Calu3 (cell line): ENCODE measurements at places on chromosomes 2 and 18. TPM values are rescaled to one million over a fixed set of nuclear protein-coding genes. Genes with fewer than 3 reads are reported as not detected.

GRCh38 chr18:79481046-79481790 lies 85.5 kb downstream of the NFATC1 start:
- no peaks in the 10 kb centered on the region for H3K27me3 ChIP-seq
- H3K36me3 ChIP-seq: peaks cover 5% of the 10 kb centered on the region
- no peak overlapping the region for H3K27ac ChIP-seq

DNA sequence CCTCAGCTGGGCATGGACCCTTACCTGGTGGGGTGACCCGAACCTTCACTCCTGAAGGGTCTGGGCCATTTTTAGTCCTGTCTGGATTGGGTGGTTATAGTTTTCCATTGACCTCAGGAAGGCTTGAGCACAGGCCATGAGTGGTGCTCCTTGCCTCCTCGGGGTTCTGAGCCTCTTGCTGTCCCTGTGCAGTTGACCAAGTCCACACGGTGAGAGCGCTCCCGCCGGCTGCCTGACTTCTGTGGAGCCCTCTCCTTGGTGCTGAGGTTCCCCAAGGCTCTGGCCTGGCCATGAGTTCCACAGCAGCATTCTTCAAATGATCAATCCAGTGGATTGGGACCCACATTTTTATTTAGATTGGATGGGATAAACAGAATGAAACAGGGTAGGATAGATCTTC lies 159.5 kb downstream of the SEPTIN10 start:
- no peak overlapping the region for H3K4me3 ChIP-seq
- peaks cover 85% of the 10 kb centered on the region for H3K27me3 ChIP-seq
- DNase-seq: no peak
- no peaks in the 10 kb centered on the region for H3K36me3 ChIP-seq
- no peak overlapping the region for H3K27ac ChIP-seq

- H3K4me3 ChIP-seq: no peak overlapping the region
- H3K27ac ChIP-seq: no peak overlapping the region
- no peak for DNase-seq
- no peaks in the 10 kb centered on the region for H3K4me1 ChIP-seq
- no peaks in the 10 kb centered on the region for H3K36me3 ChIP-seq
Measured at GRCh38 chr2:158699323-158699722, 95.8 kb upstream of the DAPL1 start.

The MDH1B gene
- 0.94 and 1.9 TPM in 2 replicates for total RNA-seq

DNA sequence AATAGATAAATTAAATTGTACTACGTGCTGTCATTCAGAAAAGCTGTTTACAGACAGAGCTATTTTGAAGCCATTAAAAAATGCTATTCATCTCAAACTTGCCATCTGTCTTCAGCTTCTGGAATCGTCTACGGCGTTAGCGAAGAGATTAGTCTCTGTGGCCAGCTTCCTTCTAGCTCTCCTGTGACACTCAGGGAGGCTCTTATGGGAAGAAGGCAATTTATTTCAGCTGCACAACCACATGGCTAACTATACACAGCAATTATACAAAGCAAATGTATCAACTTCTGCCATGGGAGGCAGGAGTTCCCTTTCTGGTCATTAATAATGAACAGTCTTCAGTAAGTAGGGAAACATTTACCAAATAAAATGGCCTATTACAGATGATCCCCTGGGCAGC lies 6.3 kb downstream of the CTAGE1 start:
- no peak overlapping the region for H3K27ac ChIP-seq
- H3K4me1 ChIP-seq: no peaks in the 10 kb centered on the region
- no peak overlapping the region for H3K4me3 ChIP-seq
- no peaks in the 10 kb centered on the region for H3K36me3 ChIP-seq

- peaks cover 16% of the 10 kb centered on the region for H3K4me1 ChIP-seq
- H3K27ac ChIP-seq: no peak overlapping the region
- no peaks in the 10 kb centered on the region for H3K27me3 ChIP-seq
- no peak overlapping the region for H3K4me3 ChIP-seq
Measured at GRCh38 chr2:231361701-231362554, 33.6 kb upstream of the B3GNT7 start.
